Large intestine (tissue), 12 donors: ENCODE measurements at places on chromosomes 4 and X. TPM values are rescaled to one million over a fixed set of nuclear protein-coding genes. Genes with fewer than 3 reads are reported as not detected.

Gene TCEAL1
- polyA plus RNA-seq: 31.0 TPM

Gene SLIT2
- polyA plus RNA-seq: 9.4 TPM

Gene CORIN
- polyA plus RNA-seq: 0.42 TPM

Gene NRK
- 4.9 TPM for polyA plus RNA-seq

Gene NFKB1
- 26.3 TPM for polyA plus RNA-seq

Gene FNIP2
- 28.1 TPM for polyA plus RNA-seq

Gene SH3D19
- polyA plus RNA-seq: 68.5 TPM

Gene SUPT20HL2
- polyA plus RNA-seq: 0.04 TPM

Gene ARSJ
- polyA plus RNA-seq: 11.3 TPM
